ENCODE measurements at places on chromosomes 11 and 22. TPM values are rescaled to one million over a fixed set of nuclear protein-coding genes. Genes with fewer than 3 reads are reported as not detected.

Gene AQP11
- total RNA-seq: 1.4 TPM

Gene OR2AT4
- not detected for total RNA-seq

Gene OR52E2
- total RNA-seq: not detected

Gene OR52I2
- not detected for total RNA-seq

Gene OR5M10
- not detected for total RNA-seq
